ENCODE measurements at places on chromosomes 3 and 15.
A peak's percentile ranks its signal among the peaks of the same experiment; 100 is the strongest.

DNA sequence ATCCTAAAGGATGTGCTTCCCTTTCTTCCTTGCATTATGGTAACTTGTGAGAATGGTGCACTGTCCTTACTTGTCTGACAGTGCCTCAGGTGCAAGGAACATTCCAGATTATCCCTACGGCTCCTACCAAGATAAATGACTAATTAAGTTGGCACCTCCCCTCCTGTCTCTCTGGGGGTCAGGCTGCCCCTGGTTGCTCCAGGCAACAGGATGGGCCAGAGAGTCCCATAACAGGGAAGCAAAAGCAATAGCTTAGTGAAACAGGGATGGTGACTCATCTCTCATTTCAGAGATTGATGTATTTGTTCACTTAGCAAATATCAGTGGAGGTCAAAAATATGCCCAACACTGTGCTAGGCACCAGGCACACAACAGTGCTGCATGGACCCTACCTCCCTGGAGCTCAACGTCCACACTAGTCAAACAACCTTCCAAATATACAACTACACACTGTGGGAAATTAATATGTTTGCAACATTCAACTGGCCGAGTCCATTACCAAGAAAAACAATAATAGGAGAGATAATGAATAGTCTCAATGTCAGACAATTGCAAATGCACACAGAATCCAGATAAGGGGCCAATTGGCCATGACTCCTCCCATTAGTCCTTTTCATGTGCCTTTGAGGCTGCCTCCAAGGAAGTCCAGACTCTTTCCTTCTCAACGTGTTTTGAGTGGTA lies 249.0 kb downstream of the TLE3 start:
- no peak for DNase-seq

- DNase-seq: no peak
Observed at GRCh38 chr3:173135059-173135458, 6.0 kb downstream of the SPATA16 start.

GRCh38 chr15:71678191-71678590 lies 132.2 kb upstream of the NR2E3 start:
- no peak for DNase-seq

DNA sequence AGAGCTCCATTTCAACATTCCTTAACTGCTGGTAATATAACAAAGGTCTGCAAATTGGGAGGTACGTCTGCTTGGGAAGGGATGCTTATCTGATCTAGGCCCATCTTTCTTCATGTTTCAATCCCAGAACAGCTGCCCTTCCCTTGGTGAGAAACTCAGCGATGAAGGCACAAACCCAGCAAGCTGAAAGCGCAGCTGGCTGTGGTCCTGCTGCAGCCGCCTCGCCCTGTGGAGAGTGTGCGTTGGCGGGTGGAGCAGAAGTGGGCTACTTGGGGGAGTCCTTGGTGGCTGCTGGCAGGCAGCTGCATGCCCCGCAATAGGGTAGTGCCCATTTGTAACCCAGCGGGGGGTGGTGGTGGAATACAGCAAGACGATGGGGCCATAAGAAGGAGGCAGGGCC lies 160.6 kb upstream of the WNT5A start:
- no peak for DNase-seq

- DNase-seq: peak; percentile 14
Observed at GRCh38 chr3:151290673-151291072, 12.3 kb upstream of the P2RY14 start.

DNA sequence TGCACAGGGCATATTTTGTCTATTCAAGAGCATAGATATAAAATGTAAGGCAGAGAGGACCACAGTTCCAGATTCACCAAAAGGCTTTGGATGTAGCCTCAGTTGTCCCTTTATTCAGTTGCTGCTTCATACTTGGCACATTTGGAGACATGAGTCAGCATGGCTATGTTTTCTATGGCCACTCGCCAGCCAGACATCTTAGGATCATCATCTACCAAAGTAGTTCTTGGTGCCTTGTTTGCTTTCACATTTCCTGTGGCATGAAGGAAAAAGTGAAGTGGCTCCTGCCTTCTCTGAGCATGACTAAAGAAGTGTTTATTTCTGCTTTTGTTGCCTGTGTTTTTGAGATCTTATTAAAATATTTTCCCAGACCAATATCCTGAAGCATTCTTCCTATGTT lies 7.2 kb downstream of the SUSD5 start:
- DNase-seq: peak; percentile 43

DNA sequence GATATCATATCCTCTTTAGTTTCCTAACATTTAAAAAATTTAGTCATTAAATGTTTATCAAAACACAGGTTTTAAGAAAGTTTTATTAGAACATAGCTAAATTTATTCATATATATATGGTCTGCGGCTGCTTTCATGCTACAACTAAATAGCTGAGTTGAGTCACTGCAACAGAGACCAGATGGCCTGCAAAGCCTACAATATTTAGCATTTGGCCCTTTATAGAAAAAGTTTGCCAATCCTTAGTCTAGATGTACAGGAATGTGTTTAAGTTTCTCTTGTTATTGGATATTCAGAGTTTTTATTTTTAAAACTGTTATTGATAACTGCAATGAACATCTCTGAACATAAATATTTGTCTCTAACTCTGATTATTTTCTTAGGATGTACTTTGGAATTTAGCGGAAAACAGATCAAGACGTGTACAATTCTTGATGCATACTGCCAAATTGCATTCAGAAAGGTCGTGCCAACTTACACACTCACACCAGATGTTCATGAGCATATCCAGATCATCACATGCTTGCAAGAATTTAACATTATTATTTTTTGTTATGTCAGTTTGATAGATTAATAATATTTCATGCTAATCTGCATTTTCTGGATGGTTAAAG lies 157.9 kb downstream of the STAC start:
- DNase-seq: no peak

GRCh38 chr3:37872413-37873160 lies 10.9 kb downstream of the CTDSPL start:
- no peak for DNase-seq

DNA sequence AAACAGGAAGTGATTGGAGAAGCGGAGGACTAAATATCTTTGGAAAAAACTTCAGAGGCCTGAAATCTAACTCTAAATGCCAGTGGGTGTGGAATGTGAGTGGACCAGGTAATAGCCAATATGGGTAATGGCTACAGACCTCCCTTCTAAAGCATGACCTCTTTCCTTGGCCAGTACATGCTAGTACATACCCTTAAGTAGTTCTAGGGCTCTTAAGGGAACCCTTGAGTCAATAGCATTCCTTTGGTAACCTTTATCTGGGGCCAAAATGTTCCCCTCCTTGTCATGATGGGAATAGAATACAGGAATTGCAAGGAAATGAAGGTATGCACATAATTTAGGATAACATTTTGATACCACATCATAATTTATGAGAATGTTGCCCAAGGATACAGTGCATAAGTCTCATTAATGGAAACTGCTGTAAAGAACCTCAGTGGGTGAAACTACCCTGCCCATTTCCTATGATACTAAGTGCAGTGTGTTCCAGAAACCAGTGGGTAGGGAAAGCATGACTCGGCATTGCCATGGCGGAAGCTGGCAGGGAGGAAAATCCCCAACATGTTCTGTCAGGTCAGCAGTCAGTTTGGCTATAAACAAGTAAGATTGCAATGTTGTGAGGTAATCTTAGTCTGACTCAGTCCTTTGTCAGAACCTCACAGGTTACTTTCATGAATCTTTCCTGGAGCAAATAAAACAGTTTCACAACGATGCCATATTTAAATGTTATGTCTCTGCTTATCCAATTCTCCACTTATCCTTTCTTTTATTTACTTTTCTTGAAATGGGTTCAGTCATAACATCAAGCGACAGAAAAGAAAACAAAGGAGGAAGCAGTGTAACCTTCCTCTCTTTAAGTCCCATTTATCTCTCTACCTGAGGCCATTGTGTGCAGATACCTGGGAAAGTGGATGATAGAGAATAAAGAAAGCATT lies 23.5 kb upstream of the RAP2B start:
- peak; percentile 81 for DNase-seq

GRCh38 chr15:55742498-55742926 lies 440 bp downstream of the PRTG start:
- DNase-seq: no peak

- no peak for DNase-seq
Observed at GRCh38 chr15:59176653-59177316, 29.9 kb upstream of the LDHAL6B start.

GRCh38 chr15:48595981-48596380 lies 49.5 kb downstream of the FBN1 start:
- DNase-seq: no peak

- DNase-seq: no peak
Observed at GRCh38 chr3:49327485-49327884, 12.4 kb downstream of the USP4 start.

All from NCI-H460 (cell line).